ENCODE measurements at places on chromosomes 12 and 14.

GRCh38 chr12:42162193-42162592 lies 17.5 kb upstream of the GXYLT1 start:
- no peak for DNase-seq

DNA sequence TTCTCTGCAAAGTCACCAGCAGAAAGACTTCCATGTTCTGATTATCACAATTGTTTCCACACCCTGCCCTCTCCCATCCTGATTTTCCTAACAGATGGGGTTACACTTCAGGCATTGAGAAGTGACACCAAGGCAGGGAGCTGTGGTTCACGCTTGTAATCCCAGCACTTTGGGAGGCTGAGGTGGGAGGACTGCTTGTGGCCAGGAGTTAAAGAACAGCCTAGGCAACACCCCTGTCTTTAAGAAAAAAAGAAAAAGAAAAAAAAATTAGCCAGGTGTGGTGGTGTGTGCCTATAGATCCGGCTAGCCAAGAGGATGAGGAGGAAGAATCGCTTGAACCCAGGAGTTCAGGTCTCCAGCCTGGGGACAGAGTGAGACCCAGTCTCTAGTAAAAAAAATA lies 5.2 kb downstream of the PPP1CC start:
- no peak for DNase-seq

GRCh38 chr12:89436062-89436461 lies 83.8 kb upstream of the DUSP6 start:
- DNase-seq, result no peak

DNA sequence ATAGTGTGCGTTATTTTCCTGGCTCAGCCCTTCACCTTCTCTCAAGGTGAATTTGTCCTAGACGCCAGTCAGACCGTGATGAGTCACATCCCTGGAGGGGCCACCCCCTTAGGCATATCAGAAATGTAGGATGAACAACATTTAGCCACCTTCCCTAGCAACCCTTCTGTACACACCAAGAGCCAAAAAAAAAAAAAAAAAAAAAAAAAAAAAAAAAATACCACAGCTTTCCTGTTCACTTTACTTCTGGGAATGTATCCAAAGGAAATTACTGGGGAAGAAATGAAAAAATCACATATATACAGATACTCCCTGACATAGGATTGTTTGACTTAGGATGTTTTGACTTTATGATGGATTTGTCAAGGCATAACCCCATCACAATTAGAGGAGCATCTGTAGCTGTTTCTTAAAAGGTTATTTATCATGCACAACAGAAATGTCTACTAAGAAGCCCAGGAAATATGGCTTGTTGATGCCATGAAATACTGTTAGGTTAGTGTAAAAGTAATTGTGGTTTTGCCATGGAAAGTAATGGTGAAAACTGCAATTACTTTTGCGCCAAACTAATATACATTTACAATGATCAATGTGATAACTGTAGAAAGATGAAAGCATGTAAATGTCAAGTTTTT lies 68.2 kb upstream of the BDKRB2 start:
- no peak for DNase-seq

DNA sequence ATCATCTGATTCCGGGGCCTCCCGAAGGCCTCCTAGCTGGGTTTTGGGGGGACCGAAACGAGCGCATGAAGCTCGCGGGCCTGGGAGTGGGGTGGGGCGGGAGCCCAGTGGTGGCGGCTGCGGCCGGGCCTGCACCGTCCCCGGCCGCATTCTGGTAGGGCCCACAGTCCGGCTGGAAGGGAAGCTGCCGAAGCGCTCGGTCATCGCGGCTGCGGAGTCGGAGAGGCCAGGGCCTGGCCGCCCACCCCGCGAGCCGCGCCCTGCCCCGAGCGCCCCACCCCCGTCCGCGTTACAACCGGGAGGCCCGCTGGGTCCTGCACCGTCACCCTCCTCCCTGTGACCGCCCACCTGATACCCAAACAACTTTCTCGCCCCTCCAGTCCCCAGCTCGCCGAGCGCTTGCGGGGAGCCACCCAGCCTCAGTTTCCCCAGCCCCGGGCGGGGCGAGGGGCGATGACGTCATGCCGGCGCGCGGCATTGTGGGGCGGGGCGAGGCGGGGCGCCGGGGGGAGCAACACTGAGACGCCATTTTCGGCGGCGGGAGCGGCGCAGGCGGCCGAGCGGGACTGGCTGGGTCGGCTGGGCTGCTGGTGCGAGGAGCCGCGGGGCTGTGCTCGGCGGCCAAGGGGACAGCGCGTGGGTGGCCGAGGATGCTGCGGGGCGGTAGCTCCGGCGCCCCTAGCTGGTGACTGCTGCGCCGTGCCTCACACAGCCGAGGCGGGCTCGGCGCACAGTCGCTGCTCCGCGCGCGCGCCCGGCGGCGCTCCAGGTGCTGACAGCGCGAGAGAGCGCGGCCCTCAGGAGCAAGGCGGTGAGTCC lies at the start of gene KLC1:
KLC1 (plus strand) TSS at position 528 of the 819 bp plus-strand sequence. CDS start 25,354 bp downstream, outside the sequence.
- DNase-seq, result no peak

DNA sequence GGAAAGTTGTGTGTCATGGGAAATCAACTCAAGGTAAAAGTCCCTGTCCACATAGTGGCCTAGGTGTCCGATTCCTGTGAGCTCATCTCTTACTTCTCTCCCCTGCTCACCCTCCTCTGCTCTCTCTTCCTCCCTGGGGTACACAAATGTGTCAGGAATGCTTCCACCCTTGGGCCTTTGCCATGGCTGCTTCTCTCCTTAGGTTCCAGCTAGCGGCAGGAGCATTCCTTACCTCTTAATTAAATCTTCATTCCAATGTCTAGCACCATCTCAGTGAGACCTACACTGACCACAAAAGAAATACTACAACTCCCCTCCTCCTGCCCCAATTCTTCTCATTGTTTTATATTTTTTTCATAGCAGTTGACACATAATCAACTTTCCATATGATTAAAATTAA lies 298.6 kb downstream of the PDZRN4 start:
- no peak for DNase-seq

DNA sequence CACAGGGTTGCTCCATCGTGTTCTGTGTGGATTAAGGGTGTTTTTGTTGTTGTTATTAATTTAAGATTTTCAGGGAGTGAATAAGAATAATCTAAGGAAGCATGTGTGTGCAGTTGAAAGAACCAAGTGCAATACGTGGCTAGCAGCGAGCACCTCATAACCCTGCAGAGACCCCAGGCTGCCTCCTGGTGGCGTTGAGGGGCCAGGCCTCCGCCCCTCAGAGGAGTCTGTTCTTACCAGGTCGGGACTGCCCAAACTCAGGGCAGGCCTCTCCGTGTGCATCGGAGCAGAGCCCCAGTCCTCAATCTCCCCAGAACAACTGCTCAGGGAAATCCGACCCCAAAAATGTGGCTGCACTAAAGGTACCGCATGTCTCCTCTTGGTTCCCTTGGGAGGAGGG lies 36.8 kb downstream of the IL31 start:
- DNase-seq, result no peak

- no peak for DNase-seq
Measured at GRCh38 chr14:103581954-103582703, 19.4 kb downstream of the COA8 start.

DNA sequence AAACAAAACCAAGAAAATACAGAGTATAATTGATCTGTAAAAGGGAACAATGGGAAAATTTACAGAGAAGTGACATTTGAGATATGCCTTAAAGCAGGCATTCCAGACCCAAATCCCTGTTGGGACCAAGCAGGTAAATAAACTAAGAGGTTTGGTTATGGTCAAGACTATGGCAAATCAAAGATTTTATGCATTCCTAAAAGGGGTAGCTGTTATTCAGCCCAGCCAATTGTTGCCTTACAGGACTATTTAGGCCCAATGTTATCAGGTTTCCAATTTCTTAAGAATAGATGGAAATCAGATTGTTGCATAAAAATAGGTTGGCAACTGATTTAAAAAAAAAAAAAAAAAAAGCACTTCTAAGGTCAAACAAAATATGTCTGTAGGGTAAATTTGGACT lies 5.3 kb downstream of the DNAI7 start:
- no peak for DNase-seq

DNA sequence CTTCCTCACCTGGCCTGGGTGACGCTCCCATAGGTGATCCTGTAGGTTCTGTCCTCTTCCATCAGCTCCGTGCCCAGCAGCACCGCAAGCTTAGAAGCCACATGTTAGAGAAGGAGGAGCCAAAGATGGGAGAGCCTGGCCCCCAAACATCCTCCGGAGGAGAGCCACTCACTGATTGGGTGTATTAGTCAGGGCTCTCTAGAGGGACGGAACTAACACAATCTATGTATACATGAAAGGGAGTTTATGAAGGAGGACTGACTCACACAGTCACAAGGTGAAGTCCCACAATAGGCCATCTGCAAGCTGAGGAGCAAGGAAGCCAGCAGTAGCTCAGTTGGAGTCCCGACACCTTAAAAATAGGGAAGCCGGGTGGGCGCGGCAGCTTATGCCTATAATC lies 1273.1 kb upstream of the TMEM132C start:
- no peak for DNase-seq

GRCh38 chr14:30389134-30389876 lies 169.7 kb upstream of the G2E3 start:
- no peak for DNase-seq

DNA sequence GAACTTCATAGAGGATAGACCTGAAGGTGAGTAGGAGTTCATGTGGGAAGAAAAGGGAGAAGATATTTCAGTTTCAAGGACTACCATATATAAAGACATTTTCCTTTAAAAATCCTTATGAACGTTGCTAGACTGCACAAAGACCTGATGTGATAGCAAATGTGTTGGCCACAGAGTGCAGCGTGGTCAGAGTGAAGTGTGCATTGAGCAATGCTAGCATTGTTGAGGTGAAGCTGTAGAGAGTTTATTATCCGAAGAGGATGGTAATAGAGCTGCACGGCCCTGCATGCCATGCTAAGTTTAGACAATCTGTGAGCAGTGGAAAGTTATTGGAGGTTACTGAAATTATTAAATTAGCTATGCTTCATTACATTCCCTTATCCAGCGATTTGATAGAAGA lies 413.0 kb downstream of the CCDC91 start:
- DNase-seq, result no peak

DNA sequence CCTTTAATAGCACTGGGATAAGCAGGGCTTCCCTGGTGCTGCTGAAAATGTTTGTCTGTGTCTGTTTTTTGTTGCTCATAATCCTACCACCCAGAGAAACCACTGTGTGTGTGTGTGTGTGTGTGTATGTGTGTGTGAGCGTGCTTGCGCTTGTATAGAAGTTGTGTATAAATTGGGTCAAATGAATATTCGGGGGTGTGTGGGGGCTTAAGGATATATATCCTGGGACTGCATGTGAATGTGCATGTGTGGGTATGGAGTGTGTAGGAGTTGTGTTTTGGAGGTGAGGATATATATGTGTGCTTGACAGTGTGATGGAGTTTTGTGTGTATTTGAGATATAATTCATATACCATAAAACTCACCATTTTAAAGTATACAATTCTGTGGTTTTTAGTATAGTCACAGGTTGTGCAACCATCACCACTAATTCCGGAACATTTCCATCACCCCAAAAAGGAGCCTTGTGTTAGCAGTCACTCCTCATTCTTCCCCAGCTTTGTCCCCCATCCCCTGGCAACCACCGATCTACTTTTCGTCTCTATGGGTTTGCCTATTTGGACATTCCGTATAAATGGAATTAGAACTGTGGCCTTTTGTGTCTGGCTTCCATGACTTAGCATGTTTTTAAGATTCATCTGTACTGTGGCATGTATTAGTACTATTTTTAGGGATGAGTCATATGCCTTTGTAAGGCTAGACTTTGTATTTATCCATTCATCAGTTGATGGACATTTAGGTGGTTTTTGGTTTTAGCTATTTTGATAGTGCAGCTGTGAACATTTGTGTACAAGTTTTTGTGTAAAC lies 25.6 kb downstream of the TCTN1 start:
- DNase-seq, result no peak

DNA sequence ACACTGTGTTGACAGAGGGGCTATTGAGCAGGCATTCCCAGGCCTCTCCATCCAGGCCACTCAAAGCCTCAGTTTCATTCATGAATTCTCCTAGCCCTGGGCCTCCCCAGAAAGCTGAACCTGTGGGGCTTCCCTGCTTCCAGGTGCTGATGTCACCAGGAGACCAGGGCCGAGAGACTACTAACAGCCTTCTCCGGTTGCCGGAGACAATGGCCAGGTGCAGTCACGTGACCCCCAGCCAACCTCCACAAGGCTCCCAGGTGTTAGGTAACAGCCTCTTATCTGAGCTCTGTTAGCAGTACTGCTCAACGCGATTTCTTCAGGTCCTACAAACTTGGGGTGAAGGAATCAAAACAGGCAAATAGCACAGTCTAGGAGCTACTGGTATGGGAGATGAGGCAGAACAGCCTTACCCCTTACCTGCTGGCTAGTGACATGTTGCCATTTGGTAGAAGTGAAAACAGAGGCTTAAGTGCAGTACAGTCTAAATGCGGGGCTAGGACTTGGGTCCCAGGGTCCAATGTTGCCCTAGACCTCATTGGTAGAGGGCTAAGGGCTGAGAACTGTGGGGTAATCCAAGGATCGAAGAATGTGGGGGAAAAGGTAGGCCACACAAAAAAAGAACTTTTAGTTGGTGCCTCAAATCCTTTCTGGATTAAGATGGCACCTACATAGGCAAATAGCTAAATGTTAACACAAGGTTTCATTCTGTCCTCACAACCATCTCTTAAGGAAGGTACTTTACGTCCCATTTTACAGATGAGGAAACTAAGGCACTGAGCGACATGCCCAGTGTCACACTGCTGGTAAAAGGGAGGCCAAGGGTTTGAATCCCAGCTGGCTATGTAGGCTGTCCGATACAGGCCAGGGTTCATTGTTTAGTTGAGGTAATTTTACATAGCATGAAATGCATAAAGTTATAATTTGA lies 3.8 kb downstream of the CCDC88C start:
- peak; percentile 66 for DNase-seq

GRCh38 chr12:105995961-105996431 lies 142.8 kb downstream of the NUAK1 start:
- no peak for DNase-seq

DNA sequence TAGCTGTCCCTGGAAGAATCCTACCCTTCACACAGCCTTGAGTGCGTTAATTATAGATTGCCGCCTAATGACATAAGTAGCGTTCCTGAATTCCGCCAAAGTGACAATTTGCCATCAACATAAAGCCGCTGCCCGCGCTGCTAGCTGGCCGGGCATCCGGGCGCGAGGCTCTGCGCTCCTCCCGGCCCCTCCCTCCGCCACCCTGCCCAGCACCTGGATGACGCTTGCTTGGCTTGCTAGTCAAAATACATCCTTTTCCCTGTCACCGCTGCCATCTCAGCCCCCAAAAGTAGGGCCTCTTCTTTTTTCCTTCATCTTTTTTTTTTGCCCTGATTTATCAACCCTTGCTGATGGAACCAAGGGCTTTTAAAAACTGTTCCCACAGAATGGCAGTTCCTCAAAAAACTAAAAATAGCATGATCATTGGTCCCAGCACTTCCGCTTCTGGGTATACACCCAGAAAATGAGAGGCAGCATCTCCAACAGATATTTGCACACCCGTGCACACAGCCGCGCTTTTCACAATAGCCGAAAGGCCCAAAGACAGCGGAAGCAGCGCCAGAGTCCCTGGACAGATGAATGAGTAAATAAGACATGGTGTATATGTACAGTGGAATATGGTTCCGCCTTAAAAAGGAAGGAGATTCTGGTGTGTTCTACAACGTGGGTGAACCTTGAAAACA lies 235.2 kb downstream of the BCL11B start:
- no peak for DNase-seq

DNA sequence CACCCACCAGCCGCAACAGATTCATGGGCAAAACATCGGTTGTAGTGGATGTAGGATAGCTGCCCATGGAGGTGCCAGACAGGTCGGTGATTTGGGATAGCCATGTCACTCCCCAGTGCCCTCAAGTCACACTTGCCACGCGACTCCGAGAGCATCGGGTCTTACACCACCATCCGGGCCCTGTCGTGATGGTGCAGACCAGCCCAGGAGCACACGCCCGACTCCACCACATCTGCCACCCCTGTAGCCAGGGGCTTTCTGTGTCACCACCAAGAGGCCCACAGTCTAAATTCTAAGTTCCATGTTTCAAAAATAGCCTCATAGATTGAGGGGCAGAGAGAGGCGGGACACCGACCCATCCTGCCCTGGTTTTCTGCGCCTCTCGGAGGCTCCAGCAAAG lies 18.0 kb downstream of the FOXN4 start:
- DNase-seq, result no peak
